ENCODE measurements at places on chromosomes 7 and 10.
A peak's percentile ranks its signal among the peaks of the same experiment; 100 is the strongest.

DNA sequence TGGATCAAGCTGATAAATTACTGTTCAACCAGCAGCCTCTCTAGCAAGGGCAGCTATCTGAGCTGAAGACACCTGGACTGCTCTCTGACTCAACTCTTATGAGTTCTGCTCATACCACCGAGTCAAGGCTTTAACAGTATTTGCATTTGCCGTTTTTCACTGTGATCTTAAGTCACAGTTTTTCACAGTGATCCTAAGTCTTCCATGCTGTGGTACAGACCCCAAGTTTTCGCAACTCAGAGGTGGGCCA, 31.3 kb downstream of the PIP4K2A start:
- DNase-seq: peak; percentile 24

DNA sequence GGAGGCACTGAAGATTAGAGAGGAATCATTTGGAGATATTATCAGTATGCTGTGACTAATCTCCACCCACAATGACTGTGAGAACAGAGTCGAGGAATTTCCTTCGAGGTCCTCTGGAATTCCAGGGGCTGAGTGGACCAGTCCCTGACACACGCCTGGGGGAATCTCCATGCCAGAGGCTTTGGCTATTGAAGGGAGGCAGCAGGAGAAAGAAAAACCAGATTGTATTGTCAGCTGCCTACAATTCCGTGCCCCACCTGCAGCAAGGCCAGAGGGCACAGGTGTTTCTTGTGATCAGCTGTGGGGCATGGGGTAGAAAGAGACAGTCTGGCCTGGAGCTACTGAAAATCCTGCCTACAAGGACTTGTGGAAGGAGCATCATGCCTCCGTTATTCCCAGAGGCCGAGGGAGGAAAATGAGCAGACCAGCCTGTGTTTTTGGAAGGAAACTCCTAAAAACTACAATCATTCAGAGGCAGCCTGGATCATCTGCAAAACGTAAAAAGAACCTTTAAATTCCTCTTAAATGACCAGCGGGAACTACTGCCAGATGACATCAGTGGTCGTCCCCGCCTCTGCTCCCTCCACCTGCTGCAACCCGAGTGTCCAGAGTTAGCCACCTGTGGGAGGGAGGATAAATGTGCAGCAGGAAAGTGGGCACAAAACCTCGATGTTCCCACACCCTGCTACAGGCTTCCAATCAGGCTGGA, 25.4 kb upstream of the ANK3 start:
- DNase-seq: no peak

- no peak for DNase-seq
These were observed 12.8 kb upstream of the WIPF3 start for GRCh38 chr7:29793507-29793906.

- DNase-seq: no peak
These were observed 17.1 kb downstream of the WIPI2 start for GRCh38 chr7:5207131-5207530.

DNA sequence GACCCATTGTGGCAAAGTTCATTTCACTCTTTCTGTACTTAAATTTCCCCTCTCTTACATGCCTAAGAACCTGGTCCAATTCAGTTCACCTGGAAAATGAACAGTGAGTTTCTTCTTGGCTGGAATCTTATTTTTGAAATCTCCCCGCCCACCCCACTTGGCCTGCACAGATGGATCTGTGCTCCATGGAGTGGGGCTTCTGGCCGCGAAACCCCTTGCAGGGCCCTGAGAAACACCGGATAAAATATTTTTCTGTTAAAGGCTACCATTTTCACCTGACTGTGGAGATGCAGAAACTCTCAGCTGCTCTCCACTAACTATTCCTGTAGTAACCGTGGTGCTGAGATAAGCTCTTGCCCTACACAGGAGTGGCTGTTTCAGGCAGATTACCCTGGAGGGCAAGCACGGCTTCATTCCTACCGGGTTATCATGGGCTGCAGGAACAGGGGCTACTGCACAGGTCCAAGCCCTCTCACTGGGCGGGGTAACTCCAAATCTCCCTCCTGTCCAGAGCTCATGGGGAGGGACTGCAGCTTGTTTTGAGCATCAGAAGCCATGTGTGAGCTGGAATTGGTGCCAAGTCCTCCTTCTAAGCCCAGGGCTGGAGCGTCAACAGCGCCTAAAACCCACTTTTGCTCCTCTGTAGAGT, 118.9 kb downstream of the PRPF18 start:
- DNase-seq: no peak

GRCh38 chr10:28722065-28722803, 44.9 kb downstream of the BAMBI start:
- no peak for DNase-seq

DNA sequence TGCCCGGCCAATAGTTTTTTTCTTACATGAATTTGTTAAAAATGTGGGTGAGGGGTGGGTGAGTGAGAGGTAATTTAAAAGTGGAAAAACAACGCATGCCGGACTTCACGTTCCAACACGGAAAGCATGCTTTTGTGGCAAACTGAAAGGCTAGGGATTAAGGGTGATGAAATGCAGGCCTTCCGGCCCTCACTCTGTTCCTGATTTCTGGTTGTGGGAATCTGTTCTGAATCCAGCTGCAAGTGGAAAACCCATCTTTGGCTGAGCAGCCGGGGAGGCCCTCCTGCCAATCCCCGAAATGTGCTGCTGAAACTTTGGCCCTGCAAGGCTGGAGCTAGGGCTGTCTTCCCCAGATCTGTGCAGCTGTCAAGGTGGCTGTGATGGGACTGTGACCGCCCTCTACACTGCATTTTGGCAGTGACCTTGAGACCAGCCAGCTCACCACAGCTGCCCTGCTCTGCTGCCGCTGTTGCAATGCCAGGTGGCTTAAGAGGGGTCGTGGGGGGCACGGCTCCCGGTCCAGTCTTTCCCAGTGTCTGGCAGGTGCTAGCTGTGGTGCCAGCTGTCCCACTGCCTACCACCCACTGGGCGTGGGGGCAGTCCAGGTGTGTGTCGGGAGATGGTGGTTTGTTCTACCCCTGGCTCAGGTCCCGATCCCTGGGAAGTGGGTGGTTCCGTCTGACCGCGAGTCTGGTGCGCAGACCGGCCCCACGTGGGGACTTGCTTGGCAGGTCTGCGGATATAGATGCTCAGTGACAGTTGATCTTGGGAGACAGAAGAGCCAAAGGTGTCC, 39.0 kb downstream of the TET1 start:
- no peak for DNase-seq

- DNase-seq: no peak
These were observed 26.7 kb upstream of the SMARCD3 start for GRCh38 chr7:151274936-151275812.

- DNase-seq: no peak
These were observed 4.3 kb upstream of the UCMA start for GRCh38 chr10:13238271-13239077.

- no peak for DNase-seq
These were observed 164.1 kb downstream of the RPS24 start for GRCh38 chr10:78197628-78198272.

- no peak for DNase-seq
These were observed 28.2 kb downstream of the TSPAN15 start for GRCh38 chr10:69479240-69480067.

GRCh38 chr10:104921763-104922162, 280.7 kb downstream of the SORCS3 start:
- DNase-seq: no peak

DNA sequence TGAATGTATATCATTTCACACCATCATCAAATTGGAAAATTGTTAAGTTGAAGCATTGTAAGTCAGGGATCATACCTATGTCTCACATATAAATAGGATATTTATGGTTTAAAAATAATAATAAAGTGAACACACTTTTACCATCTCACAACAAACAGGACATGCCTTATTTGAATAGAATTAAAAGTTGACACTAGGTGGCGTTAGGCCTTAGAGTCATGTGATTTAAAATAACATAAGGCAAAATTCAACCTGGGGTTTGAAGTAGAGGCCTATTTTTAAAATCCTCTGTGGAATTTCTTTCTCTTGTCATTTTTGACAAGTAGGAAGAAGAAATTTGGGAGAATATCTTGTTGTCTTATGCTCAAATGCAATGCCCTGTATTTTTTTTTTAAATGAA, 184.7 kb upstream of the PCDH15 start:
- DNase-seq: peak; percentile 32

GRCh38 chr7:98562381-98562823, 54.7 kb upstream of the NPTX2 start:
- no peak for DNase-seq

DNA sequence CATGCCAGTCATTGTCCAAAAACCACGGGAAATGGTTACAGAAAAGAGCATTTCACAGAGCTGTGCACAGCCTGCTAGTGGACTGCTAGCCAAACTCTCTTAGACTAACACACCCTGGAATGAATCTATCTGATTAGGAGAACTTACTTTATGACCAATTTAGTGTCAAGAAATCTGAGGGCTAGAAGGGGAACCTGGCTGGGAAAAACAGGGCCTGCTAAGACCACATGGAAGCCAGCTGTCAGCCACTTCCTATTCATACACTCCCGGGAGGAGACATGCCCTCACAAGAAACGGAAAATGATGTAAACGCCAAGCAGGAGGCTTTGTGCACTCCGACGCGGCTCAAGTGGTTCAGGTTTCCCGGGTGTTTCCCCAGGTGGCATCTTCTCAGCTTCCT, 54.8 kb downstream of the MPP7 start:
- DNase-seq: no peak

- DNase-seq: no peak
These were observed 641.0 kb upstream of the NRP1 start for GRCh38 chr10:33975481-33975880.

DNA sequence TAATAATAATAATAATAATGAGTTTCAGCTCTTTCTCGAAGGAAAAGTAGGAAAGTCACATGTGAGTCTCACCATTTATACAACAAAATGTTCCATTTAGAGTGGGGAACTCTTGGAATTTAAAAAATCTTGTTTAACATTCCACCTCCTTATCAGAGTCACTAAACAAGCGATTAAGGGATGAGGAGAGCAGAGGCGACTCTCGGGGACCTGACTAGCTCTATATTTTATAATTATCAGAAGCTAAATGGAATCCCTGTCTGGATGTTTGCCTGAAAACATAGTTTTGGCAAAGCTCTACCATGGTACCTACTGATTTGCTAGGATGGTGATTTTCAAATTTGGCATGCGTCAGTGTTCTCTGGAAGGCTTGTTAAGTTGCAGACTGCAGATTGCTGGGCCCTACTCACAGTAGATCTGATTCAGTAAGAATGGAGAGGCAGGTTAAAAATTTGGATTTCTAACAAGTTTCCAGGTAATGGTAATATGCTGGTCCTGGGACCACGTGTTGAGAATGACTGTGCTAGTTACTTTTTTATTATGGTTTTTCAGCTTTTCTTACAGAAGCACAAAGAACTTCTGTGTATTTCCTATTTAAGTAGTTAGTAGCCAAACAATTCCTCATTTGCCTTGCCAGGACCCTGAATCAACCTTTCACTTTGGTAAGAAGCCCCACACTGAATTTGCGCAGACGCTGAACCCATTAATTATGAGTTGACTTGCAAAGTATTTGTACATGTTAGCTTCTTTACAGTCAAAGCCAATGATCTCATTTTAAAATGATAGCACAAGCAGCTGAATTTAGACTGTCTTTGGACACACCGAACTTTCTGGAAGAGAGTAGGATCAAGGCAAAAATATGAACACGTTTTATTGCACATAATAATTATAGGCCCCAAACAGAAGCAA, 39.5 kb downstream of the CPED1 start:
- no peak for DNase-seq

DNA sequence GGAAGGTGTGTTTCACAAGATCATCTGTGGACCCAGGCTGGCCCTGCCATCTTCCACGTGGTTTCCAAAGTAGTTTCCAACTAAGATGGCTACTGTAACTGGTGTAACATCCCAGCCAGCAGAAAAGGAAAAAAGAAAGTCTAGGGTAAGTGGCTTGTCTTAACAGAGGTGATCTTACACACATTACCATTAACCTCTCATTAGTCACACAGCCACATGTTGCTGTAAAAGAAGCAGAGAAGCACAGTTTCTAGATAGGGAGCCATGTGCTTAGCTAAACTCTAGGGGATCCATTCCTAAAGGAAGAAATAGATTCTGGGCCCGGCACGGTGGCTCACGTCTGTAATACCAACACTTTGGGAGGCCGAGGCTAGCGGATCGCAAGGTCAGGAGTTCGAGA, 54.3 kb downstream of the ZNF438 start:
- no peak for DNase-seq

DNA sequence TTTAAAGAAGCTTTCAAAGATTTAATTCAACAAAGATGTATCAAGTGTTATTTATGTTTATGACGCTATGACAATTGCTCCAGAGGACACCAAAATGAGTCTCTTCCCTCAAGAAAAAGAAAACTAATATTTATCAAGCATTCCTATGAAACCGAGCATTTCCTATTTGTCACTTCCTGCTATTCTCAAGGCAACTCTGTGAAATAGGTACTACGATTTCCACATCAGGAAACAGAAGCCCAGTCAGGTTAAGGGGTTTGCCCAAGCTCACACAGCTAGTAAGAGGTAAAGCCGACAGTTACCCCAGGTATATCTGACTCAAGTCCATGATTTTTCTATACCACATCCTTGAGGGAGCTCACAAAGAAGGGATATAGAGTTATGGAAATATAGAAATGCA, 85.9 kb downstream of the TRIL start:
- no peak for DNase-seq

DNA sequence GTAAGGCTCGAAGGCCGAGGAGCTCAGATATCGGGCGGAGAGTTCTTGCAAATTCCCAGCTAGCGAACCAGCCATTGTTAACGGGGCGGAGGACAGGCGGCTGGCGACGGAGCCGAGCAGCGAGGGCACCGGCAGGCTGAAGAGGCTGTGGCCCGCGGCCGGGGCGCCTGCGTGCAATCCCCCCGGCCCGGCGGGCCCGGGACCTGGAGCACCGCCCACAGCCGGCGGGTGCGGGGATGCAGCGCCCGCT, 4.1 kb downstream of the VAX1 start:
- no peak for DNase-seq

GRCh38 chr10:45408421-45409319, 34.7 kb downstream of the ALOX5 start:
- no peak for DNase-seq

DNA sequence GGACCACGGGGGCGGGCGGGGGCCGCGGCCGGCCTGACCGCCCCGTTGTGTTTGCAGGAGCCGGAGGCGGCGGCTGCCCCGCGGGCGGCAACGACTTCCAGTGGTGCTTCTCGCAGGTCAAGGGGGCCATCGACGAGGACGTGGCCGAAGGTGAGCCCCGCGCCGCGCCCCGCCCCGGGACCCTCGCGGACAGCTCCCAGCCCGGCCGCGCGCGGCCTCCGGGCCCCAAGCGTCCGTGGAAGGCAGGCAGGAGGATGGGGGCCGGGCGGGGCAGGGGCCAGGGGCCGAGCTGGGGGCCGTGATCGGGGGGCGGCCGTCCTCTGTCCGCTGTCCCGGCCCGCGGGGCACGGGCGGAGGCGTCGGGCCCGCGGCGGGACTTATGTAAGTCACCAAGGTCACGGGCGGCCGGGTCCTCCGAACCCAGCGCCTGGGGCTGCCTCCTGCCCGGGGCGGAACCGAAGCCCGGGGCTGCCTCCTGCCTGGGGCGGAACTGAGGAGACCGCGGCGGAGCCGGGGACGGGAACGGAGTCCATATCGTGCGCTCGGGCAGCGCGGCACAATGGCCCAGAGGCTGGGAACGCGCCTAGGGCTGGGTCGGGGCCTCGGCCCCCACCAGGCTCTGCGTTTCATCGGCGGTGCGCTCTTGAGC, 497 bp downstream of the PPP2R2D start:
- peak; percentile 66 for DNase-seq

GRCh38 chr10:71771821-71772617, 1.3 kb downstream of the VSIR start:
- DNase-seq: no peak

- no peak for DNase-seq
These were observed 103.5 kb downstream of the ELAPOR2 start for GRCh38 chr7:86955895-86956503.

Measured in OCI-LY7 (cell line).